ENCODE measurements at places on chromosomes 5 and 9.

- no peak for DNase-seq
These were observed 1.2 kb downstream of the FXN start for GRCh38 chr9:69036799-69037198.

- peak; percentile 4 for DNase-seq
These were observed 737 bp downstream of the NANS start for GRCh38 chr9:98057138-98057799.

DNA sequence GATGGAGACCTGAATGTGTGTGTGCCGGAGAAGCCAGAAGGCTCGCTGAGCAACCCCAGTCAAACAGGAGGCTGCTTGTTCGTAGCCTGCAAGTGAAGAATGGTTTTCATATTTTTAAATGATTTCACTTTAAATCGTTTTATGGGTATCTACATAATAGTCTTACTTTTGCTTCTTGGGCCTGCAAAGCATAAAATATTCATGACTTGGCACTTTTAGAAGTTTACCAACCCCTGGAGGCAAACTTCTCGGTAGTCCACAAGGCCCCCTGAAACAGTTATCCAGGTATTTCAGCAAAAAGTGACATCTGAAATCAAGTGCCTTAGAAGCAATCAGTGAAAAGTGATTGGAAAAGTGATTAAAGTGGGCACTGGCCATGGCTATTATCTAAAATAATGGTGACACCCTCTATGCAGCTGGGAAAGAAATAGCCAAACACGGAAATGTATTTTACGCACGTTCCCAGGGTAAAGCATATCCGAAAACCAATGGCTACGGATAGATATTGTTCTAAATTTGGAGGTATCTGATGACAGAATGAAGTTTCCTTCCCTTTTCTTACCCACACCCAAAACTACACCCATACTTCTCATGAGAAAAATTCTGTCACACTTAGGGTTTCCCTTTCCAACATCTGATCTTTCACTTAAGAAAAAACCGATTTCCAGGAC is 39.0 kb downstream of the RAPGEF1 start:
- no peak for DNase-seq

GRCh38 chr9:127158786-127159324 is 36.4 kb upstream of the ANGPTL2 start:
- DNase-seq, result no peak

DNA sequence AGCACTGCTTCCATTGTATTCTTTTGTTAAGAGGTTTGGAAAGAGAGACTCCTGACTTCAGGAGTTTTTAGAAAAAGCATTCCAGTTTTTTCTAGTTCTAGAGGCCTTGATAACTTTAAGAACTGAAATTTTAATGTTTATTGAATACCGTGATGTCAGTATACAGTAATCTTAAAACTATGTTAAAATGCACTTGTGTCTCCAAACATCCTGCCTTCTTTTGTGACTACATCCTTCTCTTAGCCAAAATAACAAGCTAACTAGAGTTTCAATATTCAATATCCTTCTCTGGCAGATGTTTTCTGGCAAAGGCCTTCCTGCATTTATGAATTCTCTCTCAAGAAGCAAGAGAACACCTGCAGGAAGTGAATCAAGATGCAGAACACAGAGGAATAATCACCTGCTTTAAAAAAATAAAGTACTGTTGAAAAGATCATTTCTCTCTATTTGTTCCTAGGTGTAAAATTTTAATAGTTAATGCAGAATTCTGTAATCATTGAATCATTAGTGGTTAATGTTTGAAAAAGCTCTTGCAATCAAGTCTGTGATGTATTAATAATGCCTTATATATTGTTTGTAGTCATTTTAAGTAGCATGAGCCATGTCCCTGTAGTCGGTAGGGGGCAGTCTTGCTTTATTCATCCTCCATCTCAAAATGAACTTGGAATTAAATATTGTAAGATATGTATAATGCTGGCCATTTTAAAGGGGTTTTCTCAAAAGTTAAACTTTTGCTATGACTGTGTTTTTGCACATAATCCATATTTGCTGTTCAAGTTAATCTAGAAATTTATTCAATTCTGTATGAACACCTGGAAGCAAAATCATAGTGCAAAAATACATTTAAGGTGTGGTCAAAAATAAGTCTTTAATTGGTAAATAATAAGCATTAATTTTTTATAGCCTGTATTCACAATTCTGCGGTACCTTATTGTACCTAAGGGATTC is 43.1 kb downstream of the NDFIP1 start:
- peak; percentile 66 for DNase-seq

- no peak for DNase-seq
These were observed 40.0 kb upstream of the ORM1 start for GRCh38 chr9:114282926-114283325.

DNA sequence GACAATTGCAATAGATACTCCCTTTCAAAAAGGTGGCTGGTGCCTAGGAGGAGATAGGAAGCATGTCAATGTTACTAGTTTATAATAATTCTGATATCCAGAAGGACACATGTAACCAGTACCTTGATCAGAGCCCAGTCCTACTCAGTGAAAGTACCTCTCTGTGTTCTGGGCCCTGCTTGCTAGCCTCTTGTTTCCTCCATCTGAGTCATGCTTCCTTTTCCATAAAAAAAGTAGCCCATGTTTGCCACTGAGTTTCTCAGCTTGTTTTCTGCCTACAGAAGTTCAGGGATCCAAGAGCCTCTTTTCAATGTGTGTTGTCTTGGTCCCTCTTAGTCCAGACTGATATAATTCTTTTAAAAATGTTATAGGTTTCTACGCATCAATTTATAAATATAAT is 149.0 kb downstream of the SSBP2 start:
- DNase-seq, result no peak

DNA sequence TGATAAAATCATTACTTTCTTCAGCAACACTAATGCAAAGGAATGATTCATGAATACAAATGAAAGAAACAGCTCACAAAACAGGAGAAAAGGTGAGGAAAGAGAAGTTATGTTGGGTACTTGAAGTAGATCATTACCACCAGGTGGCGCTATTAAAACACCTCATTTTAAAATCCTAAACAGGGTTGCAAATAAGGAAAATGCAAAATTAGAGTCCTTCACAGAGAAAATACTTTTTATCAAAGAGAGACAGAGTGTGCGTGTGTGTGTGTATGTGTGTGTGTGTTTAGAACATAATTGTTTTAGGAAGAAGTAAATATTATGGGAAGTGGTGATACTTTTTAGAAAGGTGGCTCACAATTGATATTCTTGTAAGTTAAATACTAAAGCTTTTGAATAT is 49.5 kb upstream of the CD180 start:
- peak; percentile 79 for DNase-seq

DNA sequence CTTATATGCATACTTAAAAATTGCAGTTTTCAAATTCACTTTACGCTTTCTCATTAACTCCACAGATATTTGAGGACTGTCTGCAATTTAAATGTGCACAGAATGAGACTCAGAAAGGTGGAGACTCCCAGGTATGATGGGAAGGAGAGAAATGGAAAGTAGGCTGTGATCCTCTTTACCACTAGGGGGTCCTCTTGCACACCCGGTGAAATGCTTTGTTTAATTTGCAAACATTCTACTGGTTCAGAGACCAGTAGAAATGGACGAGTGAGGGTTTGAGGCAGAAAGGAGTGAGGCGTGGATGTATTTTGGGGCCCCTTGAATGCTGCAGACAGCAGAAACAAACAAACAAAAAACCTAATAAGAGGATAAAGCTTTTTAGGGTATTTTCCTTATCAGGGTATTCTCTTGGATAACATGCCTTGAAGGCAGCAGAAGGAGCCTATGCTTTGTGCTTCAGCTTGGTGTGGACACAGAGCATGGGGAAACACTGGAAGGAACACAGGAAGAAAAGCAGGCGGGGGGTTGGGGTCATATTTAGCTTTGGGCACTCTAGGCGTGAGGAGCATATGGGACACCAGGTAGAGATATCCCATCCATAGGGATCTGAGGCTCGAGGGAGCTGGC is 410.1 kb downstream of the DMRT2 start:
- DNase-seq, result no peak

GRCh38 chr5:96257904-96258303 is 175.1 kb downstream of the PCSK1 start:
- no peak for DNase-seq

DNA sequence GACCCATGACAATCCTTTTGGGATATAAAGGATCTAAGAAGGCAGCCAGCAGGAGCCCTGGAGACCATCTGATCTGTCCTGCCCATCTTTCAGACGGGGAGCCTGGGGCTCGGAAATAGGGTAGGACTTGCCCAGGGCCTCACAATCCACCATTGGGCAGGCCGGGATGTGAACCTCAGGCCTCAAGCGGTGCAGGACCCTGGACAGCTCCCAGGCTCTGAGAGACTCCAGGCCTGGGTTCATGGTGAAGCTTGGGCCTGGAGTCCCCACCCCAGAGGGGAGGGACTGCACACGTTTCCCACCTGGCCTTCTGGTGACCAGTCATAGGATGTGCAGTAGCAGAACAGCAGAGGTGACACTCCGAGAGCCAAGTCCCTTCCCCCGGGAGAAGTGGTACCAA is 36.6 kb upstream of the RAPGEF1 start:
- DNase-seq, result peak; percentile 93

DNA sequence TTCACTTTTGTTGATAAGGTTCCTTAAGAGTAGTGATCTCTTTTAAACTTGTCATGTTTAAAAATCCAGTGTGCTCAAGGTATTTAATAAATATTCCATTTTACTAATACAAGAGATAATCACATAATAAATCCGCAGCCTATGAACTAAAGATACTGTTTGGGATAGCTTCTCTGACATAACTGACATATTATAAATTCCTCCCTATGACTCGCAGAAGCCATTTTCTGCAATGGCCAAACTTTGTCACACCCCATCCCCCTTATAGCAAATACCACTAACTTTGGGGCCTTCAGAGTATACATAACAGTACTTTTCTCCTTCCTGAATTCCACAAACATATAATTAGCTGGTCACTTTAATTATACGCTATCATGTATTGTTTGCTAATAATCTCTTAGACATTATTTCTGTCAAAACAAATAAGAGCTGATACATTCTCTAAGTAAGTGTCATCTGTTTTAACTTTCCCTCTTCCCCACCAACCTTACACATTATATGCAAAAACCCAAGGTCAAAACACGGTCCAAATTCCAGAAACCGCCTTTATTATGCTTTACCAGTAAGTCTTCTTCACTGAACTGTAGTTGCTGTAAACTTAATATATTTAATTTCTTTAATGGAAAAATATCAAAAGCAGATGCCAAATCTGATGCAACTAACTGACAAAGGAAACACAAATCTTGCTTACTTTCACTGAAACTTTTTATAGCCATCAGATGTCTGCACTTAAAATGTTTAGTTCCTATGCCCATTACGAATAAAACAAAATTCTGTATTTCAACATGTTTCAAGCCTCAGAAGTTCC is 971 bp downstream of the TMEM267 start:
- no peak for DNase-seq

DNA sequence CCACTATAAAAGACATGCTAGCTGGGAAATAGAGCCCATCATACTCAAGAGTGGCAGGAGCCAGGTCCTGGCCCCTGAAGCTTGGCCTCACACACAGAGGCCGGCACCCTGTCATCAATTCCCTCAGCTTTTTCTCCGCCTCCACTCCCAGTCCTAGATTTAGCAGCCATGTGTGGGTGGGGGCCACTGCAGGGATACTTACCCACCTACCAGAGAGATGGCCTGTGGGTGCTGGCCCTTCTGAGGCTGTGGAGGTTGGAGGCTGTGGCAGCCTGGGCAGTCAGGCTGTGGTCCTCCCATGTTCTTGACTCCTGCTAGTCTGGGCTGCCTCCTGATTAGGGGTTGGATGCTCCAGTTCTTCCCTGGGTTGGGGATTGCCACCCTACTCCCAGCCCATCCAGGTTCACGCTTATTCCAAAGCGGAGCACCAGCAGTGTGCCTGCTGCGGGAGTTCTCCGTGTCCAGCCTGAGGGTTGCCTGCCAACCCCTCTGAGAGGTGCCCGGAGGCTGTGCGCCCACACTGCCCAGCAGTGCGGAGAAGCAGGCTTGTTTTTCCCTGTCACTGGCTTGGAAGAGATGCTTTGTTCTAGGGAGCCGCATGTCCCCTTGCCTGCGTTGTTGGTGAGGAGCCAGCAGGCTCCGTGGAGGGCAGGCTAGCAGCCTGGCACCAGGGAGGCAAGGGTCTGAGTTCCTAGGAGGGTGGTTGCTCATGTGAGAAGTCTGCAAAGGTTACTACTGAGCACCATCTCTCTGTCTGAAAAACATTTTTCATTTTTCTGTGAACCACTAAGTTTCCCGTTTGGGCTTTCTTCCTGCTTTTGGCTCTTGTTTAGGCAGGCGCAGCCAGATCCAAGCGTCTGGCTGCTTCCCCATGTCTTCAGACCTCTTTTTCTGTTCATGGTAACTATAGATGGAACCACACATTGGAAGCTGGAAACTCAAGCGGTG is 7.5 kb downstream of the SLC22A5 start:
- no peak for DNase-seq

DNA sequence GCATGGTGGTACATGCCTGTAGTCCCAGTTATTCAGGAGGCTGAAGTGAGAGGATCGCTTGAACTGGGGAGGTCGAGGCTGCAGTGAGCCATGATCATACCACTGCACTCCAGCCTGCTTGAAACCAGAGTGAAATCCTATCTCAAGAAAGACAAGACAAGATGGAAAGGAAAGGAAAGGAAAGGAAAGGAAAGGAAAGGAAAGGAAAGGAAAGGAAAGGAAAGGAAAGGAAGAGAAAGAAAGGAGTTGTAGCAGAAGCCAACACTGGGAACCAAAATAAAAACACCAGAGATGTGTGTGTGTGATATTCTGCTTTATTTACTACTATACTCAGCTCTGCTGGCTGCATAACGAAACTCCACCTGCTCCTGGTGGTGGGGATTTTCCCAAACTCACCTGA is 115.3 kb downstream of the DRD1 start:
- DNase-seq, result no peak

DNA sequence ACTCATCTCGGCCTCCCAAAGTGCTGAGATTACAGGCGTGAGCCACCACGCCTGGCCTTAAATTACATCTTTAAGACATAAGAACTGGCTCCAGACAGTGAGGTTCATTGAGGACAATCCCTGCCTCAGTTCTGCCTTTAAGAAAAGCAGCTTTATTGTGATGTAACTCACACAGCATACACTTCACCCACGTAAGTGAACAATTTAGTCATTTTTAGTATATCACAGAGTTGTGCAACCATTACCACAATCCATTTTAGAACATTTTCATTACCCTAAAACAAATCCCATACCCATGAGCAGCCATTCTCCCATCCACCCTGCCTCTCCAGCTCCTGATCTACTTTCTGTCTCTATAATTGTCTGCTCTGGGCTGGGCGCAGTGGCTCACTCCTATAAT is 24.0 kb upstream of the LTC4S start:
- DNase-seq, result no peak

- DNase-seq, result no peak
These were observed 6.0 kb upstream of the PRRT1B start for GRCh38 chr9:131539223-131539923.

DNA sequence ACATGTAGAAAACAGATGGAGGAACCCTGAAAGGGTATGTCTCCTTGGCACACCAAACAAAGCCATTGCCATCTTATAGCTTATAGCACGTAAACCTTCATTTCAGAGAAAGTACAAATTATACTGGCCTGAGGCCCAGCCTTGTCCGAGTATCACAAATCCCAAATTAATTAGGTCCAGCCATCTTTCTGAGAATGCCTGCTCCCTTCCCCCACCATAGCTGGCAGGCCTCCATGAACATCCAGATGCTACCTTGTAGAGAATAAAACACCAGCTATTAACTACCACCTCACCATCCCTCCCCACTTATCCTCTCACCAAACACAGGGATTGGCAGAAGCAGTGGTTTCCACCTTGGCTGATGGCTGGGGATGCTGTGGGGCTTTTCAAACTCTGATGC is 224.0 kb downstream of the SPOCK1 start:
- DNase-seq, result no peak

- no peak for DNase-seq
These were observed 428 bp downstream of the SLCO4C1 start for GRCh38 chr5:102295534-102296177.

- DNase-seq, result peak; percentile 6
These were observed 116.8 kb upstream of the COX7C start for GRCh38 chr5:86500947-86501346.

Data from neural progenitor cell (in vitro differentiated cells).